Activated effector memory CD4-positive, alpha-beta T cell treated with Interleukin-2 at 50 U/mL for 16 hours (primary cell): ENCODE measurements at places on chromosomes 13 and 19.

DNA sequence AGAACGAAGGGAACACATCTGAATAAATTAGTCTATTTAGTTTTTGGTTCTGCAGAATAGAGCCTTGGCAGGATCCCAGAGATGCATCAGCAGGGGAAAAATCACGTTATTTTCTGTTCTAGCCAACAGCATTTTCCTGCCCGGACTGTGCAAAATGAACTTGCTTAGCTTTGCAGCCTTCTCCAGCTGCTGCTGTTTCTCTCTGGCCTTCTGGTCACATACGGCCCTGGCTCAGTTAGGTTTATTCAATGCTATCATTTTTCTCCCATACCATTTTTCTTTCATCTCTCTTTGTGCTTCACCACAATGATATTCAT lies 110.4 kb upstream of the KL start:
- DNase-seq = no peak

DNA sequence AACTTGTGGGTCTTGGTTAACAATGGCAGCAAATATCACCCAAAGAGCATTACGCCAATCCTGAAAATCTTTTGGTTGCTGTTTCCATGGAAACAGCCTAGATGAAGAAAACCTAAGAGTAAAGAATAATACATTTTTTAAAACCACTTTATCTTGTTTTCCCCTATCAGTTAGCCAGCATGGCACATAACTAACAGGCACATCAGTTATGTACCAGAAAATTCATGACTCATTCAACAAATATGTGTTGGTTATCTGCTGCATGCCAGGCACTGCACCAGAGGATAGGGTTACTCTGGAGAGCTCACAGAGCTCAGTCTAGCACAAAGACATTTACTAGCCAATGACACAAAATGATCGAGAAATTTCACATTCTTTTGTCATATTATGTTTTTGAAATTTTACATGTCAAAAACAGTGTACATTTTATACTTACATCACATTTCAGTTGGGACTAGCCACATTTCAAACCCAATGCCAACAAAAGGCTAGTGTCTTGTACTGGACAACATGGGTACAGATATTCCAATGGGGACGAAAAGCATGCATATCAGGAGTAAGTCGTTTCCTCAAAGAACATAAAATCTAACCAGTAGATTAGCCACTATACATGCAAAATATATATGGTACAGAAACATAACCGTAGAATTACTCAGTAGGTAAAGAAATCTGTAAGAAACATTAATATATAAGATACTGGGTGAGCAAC lies 20.3 kb downstream of the LNX2 start:
- DNase-seq = no peak

GRCh38 chr13:107811233-107812013 lies 403.9 kb downstream of the LIG4 start:
- no peak for DNase-seq

DNA sequence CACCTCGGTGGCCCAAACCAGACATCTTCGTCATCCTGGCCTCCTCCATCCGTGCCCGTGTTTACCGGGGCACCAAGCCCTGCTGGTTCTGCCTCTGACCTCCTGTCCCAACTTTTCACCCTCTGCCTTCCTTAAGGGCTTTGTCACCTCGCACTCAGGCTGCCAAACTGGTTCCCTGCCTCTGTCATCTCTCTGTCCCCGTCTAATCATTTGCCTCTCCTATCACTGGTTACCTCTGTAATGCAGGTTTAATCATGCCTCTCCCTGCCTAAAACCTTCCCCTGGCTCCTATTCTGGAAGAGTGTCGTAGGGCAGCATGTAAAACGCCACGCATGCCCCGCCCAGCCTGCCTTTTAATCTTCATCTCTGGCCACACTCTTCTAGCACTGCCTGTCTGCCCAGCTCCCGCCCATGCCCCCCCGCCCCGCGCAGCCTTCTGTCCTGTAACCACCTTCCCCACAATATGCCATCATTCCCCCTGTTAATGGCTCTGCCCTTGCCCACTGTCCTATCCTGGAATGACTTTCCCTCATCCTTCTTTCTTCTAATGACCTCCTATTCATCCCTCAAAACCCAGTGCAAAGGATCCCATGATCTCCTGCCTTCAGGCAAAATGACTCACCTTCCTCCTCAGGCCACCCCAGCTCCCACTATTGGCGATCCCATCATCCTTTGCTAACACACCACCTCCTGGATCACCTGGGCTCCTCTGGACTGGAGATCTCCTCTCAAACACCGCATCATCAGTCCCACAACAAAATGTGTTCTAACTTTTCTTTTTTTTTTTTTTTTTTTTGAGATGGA lies 66.7 kb downstream of the PEX11G start:
- no peak for DNase-seq

- DNase-seq = no peak
Measured at GRCh38 chr13:73902847-73903246, 231.4 kb downstream of the KLF12 start.
